ENCODE measurements at places on chromosomes 5 and 9.

DNA sequence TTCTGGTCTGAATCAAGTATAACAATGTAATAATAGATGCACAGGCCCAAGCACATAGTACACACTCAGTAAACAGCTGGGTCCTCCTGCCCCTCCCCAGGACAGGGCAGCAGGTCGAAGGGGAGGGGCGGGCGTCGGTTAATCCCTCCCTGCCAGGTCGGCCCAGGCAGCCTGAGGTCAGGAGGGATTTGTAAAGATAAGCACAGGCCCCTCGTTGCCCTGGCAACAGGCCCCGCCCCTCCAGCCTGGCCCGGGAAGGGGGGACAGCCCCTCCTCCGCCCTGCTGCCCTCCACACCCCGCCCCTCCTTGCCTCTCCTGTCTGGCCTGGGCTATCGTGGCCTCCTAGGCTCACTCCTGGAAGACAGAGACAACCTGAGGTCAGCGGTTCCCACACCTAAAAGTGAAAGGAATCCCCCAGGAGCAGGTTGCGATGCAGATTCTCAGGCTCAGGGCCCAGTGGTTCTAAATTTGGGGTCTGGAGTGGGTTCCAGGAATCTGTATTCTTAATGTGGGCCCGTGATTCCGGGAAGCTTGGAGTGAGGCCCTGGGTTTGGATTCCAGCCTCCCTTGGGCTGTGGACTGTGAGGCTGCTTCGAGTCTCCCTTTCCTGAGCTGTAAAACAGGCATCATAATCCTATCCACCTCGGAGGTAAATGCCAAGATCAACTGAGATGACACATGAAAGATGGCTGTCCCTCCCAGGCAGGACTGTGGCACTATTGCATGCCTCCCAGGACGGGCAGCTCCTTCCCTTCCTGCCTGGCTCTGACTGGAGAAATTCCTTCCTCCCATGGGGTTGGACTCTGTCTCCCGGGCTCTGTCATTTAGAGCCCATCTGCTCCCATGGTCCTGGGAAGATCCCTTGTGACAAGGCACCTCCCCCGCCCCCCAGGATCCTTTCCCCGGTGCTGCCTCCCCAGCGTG lies 4.4 kb downstream of the CRB2 start:
- DNase-seq, result no peak

- DNase-seq, result peak; percentile 67
These were observed 10.6 kb upstream of the FAM163B start for GRCh38 chr9:133619791-133620190.

GRCh38 chr5:170499621-170500020 lies 4.2 kb upstream of the KCNIP1 start:
- no peak for DNase-seq

- DNase-seq, result no peak
These were observed 457.7 kb downstream of the BNC2 start for GRCh38 chr9:16412740-16413139.

DNA sequence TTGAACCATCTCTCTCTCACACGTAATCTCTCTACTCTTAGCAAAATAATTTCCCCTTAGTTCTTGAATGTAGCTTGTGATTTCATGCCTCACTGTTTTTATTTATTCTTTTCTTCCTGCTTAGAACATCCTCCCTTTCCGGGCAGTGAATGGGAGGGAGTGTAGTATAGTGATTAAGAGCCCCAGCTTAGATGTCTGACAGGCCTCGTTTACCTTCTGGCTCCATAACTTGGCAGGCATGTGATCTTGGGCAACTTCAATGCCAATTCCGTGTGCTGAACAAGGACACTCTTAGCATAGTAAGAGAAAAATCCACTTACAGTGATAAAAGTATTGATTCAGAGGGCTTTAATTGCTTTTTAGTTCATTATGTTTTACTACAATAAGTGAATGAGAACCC lies 96.3 kb upstream of the TNPO1 start:
- no peak for DNase-seq

DNA sequence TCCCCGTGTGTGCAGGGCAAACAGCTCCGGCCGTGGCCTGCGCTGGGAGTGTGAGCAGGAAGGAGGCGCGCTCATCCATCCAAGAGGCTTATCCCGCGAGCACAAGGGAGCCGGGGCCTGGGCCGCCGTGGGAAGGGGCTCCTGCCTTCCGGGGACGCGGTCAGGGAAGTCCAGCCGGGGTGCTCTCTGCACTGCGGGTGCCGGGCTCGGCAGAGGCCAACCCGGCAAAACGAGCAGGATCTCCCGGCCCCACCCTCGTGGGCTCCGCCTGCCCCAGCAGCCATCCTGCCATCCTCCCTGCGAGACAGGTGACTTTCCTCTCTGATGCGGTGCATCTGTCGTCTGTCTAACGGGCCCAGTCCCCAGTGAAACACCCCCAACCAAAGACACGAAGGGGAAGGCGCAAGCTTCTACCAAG lies 244.2 kb downstream of the AUH start:
- no peak for DNase-seq

- no peak for DNase-seq
These were observed 40.2 kb downstream of the SH3RF2 start for GRCh38 chr5:145976431-145977155.

Measured in pons (tissue), 1 donor.